ENCODE measurements at places on chromosomes 3 and 15.
A peak's percentile ranks its signal among the peaks of the same experiment; 100 is the strongest.

DNA sequence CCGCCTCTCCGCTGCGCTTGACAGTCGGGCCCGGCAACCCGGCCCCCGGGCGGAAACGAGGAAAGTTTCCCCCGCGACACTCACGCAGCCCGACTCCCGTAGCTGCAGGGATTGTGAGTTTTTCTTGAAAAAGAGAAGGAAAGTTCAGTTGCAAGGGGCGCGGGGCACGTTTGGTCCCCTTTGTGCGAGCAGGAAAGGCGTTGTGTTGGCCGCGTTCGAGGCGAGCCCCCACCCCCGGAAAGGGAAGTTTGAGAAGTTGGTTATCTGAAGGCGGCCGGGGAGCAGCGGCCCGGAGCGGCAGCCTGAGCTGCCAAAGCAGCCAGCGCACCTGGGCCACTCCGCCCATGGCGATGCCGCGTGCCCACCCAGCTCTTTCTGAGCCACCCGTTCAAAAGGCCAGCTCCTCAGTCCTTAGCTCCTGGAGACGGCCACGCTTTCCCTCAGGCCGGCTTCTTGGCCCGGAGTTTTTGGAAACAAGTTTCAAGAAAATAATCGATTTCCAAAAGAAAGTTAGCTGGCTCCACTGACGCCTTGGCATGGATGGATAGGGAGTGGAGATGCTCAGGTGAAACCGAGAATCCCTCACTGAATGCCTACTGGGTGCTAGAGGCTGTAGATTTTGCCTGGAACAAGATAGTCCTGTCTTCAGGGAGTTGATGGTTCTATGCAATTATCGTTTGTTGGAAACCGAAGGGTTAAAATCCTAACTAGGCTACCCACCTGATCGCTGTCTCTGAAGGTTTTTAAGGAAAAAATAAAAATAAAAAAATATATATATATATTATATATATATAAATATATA, 832 bp downstream of the TGFBR2 start:
- peak overlapping the region; percentile 94 for H3K4me3 ChIP-seq
- peaks cover 12% of the 10 kb centered on the region for H3K36me3 ChIP-seq
- H3K27ac ChIP-seq = peak overlapping the region; percentile 69
- peak; percentile 54 for DNase-seq
- H3K27me3 ChIP-seq = no peaks in the 10 kb centered on the region
- peaks cover 49% of the 10 kb centered on the region for H3K4me1 ChIP-seq

GRCh38 chr3:138068579-138069174, 46.7 kb downstream of the DZIP1L start:
- H3K4me3 ChIP-seq = no peak overlapping the region
- peaks cover 2% of the 10 kb centered on the region for H3K4me1 ChIP-seq
- DNase-seq = peak; percentile 53
- peaks cover 3% of the 10 kb centered on the region for H3K36me3 ChIP-seq
- no peak overlapping the region for H3K27ac ChIP-seq

DNA sequence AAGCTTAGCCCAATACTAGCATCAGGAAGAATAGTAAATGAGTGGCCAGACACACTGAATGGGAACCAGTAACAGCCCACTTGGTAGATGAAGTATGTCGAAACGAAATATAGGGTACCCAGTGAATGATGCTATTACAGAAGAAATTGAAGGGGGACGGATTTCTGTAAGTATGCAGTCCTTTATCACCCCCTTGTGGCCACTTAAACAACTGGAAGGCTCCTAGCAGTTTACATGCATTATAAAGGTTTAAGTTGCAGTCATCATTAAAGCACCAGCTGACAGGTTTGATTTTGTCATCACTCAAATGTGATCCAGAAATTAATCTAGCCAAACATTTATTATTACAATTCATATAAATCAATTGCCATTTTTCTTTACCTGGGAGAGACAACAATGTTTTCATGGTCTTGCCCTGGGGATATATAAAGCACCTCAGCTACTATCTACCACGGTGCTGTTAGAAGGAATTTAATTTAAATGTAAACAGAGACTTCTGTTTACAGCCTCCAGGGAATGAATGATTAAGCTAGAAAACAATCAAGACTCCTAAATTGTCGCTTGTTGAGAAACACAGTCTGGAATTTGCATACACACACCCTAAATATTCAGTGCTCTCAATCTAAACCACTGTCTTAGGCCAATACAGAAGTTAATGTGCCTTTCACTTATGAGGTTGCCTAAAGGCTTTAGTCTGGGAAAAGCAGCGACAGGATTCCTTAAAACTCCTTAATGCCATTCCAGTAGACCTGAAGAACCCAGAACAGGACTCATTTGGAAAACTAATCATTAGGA, 7.8 kb downstream of the EIF1B start:
- H3K4me1 ChIP-seq = no peaks in the 10 kb centered on the region

DNA sequence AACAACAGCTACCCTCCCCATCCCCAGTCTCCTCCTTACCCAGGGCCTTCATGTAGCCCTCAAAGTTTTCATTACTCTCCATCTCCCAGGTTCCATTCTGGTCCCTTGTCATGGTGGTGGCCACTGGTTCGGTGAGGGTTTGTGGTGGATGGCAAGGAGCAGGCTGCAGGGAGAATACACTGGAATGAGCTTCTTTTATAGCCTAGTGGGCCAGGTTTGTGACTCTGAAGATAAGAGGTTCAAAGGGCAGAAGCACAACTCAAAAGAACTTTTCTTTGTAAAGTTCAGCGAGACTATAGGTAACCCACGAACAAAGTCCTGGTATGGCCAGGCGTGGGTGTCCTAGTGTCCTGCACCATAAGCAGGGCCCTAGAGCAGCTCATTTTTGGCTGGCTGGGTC, at the start of gene RBP2:
Gene RBP2, minus strand, starts transcription at position 169 of the 400 bp plus-strand sequence. Its CDS starts 57 bp downstream, at position 112.
- no peak within 1 kb of the TSS for H3K4me3 ChIP-seq
- DNase-seq = no peak
- no peaks in the 10 kb centered on the region for H3K4me1 ChIP-seq

DNA sequence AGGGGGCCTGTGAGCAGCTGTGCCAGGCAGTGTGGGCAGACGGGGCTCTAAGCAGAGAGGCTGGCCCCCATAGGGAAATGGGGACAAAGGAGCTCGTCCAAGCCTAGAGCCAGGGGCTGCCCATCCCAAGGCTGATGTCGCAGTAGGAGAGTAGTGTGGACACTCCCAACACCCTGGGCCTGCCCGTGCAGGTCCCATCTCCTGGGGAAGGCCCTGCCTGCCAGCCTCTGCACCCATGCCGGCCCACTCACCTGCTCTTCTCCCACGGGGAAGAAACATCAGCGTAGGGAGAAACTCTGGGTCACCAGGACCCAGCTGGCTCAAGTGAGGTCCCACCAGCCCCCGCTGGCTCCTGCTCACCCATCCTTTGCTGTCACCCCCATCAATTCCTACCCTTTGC, 10.7 kb upstream of the DUSP7 start:
- no peaks in the 10 kb centered on the region for H3K27me3 ChIP-seq
- no peak for DNase-seq
- H3K36me3 ChIP-seq = no peaks in the 10 kb centered on the region
- peaks cover 16% of the 10 kb centered on the region for H3K4me1 ChIP-seq
- no peak overlapping the region for H3K27ac ChIP-seq

GRCh38 chr3:23698652-23699313, 107.0 kb upstream of the UBE2E1 start:
- no peak for DNase-seq
- no peak overlapping the region for H3K27ac ChIP-seq
- no peaks in the 10 kb centered on the region for H3K36me3 ChIP-seq
- H3K4me3 ChIP-seq = no peak overlapping the region
- no peaks in the 10 kb centered on the region for H3K27me3 ChIP-seq
- no peaks in the 10 kb centered on the region for H3K4me1 ChIP-seq

DNA sequence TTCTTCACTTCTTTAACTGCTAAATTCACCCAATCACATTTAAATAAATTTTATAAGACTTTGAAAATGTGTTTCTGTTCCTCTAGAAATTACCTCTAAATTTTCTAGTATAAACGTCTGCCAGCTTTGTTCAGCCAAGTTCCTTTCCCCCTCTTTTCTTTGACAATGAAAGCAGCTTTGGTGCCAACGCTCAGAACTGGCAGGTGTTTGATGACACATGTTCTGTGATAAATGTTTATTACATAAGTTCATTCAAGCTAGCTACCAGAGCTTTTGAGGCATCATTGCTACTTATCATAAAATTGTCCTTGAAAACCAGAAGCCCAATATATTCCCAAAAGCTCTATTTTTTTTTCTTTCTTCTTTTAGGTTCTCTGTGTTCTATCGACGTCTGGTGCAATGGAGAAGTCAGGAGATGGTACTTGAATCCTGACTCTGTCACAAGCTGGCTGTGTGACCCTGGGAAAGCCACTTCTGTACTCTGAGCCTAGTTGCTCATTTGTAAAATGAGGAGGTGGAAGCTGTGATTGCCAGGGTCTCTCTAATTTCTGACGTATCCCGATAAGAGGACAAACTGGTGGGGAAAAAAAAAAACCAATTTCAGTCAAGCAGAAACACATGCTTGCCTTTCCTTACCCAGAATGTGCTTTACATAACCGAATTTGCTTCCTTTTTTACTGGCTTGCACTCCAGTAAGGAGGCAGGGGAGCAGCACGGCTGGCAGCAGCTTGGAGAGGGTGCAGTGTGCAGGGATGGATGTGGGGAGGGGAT, 187.1 kb upstream of the LPP start:
- H3K36me3 ChIP-seq = peaks cover 2% of the 10 kb centered on the region
- H3K4me3 ChIP-seq = no peak overlapping the region
- no peak for DNase-seq
- H3K27ac ChIP-seq = no peak overlapping the region
- no peaks in the 10 kb centered on the region for H3K4me1 ChIP-seq
- no peaks in the 10 kb centered on the region for H3K27me3 ChIP-seq

DNA sequence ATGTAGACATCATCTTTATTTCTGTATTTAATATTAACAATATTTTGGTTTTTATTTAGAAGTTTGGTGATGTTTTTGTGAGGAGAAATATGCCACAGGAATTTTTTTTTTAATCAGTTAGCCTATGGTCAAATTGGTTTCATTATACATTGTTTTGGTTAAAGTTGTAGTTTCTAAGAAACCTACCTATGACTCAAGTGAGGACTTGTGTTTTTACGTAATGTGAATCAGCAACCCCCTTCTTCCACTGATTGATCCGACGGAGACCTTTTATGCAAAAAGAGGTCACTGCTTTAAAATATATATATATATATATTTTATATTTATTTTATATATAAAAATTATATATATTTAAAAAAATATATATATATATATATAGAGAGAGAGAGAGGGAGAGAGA, 698.1 kb downstream of the FHIT start:
- no peak overlapping the region for H3K4me3 ChIP-seq
- H3K27ac ChIP-seq = no peak overlapping the region
- H3K27me3 ChIP-seq = no peaks in the 10 kb centered on the region
- no peaks in the 10 kb centered on the region for H3K4me1 ChIP-seq
- DNase-seq = no peak

GRCh38 chr15:97520689-97521088, 439.8 kb upstream of the ARRDC4 start:
- no peak overlapping the region for H3K4me3 ChIP-seq
- DNase-seq = no peak
- no peaks in the 10 kb centered on the region for H3K27me3 ChIP-seq
- no peak overlapping the region for H3K27ac ChIP-seq
- H3K36me3 ChIP-seq = no peaks in the 10 kb centered on the region

GRCh38 chr3:190514413-190515153, 698 bp downstream of the IL1RAP start:
- H3K27me3 ChIP-seq = no peaks in the 10 kb centered on the region
- H3K4me1 ChIP-seq = peaks cover 30% of the 10 kb centered on the region
- peak overlapping the region; percentile 93 for H3K27ac ChIP-seq
- peak; percentile 9 for DNase-seq
- H3K36me3 ChIP-seq = peaks cover 2% of the 10 kb centered on the region
- H3K4me3 ChIP-seq = peak overlapping the region; percentile 86

- H3K4me1 ChIP-seq = peaks cover 38% of the 10 kb centered on the region
- peak overlapping the region; percentile 63 for H3K4me3 ChIP-seq
- DNase-seq = no peak
- H3K27ac ChIP-seq = peak overlapping the region; percentile 77
Measured at GRCh38 chr3:184315871-184316661, 1.7 kb downstream of the EIF4G1 start.

DNA sequence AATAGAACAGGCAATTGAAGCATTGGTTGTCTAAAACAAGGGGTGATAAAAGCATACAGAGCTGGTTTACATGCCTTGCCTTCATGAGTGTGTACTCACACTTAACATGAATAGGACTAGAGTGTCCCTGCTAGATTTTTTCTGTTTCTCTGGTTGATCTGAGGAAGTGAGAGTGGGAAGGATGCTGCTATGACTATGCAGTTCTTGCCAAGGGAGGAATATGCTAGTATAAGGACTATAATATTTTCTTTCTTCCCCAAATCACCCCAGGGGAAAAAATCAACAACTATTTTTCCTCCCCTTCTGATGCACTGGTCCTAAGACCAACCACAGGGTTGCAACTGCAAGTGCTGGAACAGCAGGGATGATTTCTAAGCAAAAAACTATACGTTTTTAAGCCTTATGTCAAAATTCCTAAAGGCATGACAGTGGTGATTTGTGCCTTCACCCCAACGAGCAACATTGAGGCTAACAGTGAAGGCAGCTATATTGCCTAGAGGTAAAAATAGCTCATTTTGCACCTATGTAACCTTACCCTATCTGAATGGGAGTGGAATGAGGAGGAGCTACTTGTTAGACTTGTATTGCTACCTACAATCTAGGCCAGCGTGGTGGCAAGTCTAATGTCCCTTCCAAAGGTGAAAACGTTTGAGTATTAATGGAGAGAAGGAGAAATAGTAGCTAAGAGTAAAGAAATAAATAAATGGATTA, 33.5 kb upstream of the USP8 start:
- H3K27me3 ChIP-seq = no peaks in the 10 kb centered on the region
- no peaks in the 10 kb centered on the region for H3K36me3 ChIP-seq
- no peak overlapping the region for H3K4me3 ChIP-seq
- no peak overlapping the region for H3K27ac ChIP-seq
